Bronchial epithelial cell (primary cell): ENCODE measurements at places on chromosomes 3 and 15. TPM values are rescaled to one million over a fixed set of nuclear protein-coding genes. Genes with fewer than 3 reads are reported as not detected.
A peak's percentile ranks its signal among the peaks of the same experiment; 100 is the strongest.

DNA sequence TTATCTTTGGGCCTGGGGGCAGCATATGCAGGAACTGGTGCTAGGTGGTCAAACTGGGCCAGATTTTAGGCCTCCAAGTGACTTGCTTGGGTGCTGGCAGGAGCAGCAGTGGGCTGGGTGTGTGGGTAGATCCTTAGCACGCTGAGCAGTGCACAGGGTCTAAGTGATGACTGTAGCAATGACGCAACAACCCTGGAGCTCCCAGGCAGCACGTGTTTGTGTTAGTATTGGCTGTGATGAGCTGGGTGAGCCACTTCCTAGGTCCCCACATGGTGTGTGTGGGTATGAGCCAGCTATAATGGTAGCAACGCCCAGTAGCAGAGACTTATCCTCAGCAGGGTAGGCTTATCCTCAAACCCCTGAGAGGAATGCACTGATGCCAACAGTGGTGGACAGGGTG is 570.6 kb upstream of the ROBO1 start:
- peak; percentile 1 for DNase-seq

- DNase-seq: peak; percentile 14
Observed at GRCh38 chr3:117355566-117355965, 646.0 kb downstream of the TUSC7 start.

DNA sequence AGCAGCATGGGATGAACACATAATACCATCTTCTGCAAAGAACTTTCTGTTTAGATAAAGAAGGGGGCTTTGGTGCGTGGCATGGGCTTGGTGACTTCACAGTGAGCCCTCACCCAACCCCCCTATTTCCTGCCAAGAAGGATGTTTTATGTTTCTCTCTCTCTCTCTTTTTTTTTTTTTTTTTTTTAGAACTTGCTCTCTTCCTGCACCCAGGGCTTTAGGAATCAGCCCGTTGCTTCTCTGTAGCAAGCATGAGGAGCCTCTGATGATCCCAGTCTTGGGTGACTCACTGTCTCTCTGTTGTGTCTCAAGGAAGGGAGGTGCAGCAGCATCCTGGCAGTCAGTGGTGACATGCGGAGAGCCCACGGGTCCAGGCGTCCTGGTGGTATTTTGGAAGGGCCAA is 49.1 kb downstream of the CCK start:
- DNase-seq: peak; percentile 13

GRCh38 chr3:94137377-94137776 is 74.5 kb downstream of the NSUN3 start:
- no peak for DNase-seq

DNA sequence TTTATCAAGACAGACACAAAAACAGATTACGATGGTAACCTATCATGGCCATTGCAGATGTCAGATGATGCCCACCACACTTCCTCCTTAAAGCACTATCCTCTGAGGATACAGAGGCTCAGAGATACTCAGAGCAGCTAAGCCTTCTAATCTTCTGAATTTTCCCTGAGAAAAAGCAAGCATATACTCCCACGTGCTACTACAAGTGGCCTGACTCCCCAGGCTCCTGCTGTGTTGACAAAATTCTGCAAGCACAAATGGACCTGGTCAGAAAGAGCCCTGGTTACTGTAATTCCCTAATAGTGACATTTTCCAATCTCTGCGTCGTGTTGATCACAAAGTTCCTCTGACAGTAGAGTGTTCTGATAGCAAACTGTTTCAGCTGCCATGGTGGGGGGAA is 207.1 kb downstream of the KCNMB2 start:
- no peak for DNase-seq

- no peak for DNase-seq
Observed at GRCh38 chr15:80574590-80574989, 120.5 kb upstream of the ABHD17C start.

GRCh38 chr3:103403191-103403590 is 968.4 kb downstream of the ZPLD1 start:
- DNase-seq: no peak

DNA sequence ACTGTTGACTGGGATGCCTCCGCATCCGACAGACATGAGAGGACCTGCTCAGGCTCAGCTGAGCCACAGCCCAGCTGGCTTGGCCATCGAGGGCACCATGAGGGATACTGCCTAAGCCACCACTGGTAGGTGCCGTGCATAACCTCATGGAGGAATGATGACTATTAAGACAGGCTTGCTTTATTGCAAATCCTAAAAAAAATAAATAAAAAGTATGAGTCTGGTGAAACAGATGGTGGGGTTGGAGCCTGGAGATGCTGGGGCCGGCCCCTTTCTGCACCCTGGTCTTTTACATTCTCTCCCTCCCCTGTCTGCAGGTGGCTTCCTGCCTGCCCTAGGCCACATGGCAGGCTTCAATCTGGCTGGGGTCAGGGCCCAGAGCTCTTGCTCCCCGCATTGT is 24.0 kb upstream of the RAD18 start:
- no peak for DNase-seq

DNA sequence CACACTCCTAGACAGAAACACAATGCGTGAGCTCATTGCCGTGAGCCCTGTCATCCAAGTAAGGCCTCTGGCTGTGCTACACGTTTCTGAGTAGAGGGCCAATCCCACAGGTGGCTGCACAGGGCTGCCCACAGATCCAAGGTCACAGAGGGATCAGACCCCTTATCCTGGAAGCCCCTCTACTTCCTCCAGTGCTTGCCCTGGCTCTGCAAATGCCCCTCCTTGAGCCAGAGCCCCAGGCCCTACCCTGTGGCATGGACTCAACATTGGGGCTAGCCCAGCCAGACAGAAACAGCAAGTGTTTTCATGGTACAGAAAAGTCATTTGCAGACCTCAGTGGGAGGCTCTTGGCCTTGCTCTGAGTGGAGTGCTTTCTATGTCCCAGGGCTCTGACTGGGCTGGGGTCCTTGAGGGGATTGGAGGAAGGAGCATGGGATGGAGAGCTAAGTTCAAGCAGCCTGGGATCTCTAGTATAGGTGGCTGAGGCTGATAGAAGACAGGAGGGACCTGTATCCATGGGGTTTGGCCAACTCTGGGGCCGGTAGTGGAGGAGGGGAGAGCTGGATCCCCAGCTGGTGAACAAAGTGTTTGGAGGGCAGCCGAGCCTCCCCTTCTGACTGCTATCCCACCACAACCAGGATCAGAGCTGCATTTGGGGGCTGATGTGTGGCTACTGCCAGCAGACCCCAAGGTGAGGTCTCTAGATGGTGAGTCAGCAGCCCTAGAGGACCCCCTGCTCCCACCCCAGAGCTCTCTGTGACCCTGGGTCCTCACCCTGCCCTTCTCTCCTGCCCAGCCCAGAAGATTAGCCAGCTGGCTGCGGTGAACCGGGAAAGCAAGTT is 38.7 kb downstream of the GOLGA6A start:
- DNase-seq: no peak

DNA sequence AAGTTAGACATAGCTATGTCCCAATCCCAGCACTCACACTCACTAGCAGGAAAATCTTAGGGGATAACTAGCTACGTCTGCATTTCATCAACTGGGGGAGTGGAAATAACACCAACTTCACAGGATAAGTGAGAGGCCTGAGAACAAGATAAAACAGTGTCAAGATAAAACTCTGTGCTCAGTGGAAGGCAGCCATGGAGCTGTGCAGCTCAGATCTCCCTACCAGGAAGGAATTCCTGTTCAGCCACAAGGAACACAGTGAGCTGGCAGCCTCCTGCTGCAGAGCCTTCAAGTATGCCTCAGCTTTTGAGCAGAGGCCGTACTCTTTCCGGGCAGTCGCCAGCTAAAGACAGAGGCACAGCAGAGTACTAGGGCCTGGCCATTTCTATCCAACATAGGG is 115.8 kb upstream of the TOPAZ1 start:
- peak; percentile 29 for DNase-seq

GRCh38 chr3:188170461-188171459 is 16.8 kb downstream of the LPP start:
- peak; percentile 89 for DNase-seq

DNA sequence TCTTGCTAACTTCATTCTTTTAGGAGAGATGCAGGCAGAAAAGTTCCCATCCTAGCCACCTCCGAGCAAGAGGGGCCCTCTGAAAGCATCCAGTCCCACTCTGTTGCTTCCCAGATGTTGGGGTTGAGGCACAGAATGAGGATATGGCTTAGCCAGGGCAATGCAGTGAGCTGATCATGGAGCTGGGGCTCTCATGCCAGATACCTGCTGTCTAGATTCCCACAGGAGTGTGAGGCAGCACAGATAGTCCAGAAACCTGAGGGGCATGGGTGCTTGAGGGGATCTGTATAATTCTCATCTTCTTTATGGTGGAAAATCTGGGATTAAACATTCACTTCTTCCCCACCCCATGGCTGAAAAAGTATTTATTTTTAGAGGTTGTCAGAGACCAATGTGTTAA is 1.2 kb downstream of the SLC22A13 start:
- no peak for DNase-seq

Gene LSMEM2
- total RNA-seq: under 0.01 TPM in 1 of 2 replicates, not detected in the other

Gene CCDC191
- 1.6 and 1.9 TPM in 2 replicates for total RNA-seq

Gene SLC28A1
- total RNA-seq: not detected in 2 replicates

Gene THRB
- 7.6 and 9.0 TPM in 2 replicates for total RNA-seq

Gene AMOTL2
- total RNA-seq: 54.2 and 89.9 TPM in 2 replicates

Gene PFKFB4
- total RNA-seq: 18.2 and 20.2 TPM in 2 replicates

Gene WDR48
- 20.0 and 21.1 TPM in 2 replicates for total RNA-seq

Gene TUSC2
- total RNA-seq: 21.9 and 23.3 TPM in 2 replicates
